Suprapubic skin (tissue), 4 donors: ENCODE measurements at places on chromosomes 6 and 20.

- no peaks in the 10 kb centered on the region for H3K36me3 ChIP-seq
- no peak for DNase-seq
- no peak overlapping the region for H3K27ac ChIP-seq
- H3K4me1 ChIP-seq, result no peaks in the 10 kb centered on the region
Measured at GRCh38 chr20:6152777-6153176, 29.9 kb upstream of the FERMT1 start.

DNA sequence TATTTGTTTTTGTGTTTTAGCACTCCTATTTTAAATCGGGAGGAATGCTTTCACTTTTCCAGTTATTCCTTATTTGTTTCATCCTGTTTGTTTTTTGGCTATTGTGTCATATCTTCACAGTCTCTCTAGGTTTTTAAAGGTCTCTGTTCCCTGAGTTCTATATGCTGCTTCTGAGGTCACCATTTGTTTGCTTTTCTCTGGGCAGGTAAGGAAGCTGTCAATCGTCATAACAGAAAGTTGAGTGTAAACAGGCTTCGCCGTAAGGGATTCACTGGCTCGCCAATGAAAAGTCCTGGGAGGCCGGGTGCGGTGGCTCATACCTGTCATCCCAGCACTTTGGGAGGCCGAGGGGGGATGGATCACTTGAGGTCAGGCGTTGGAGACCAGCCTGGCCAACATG is 48.7 kb upstream of the RPS6KA2 start:
- peaks cover 8% of the 10 kb centered on the region for H3K4me1 ChIP-seq
- DNase-seq, result no peak
- H3K36me3 ChIP-seq, result no peaks in the 10 kb centered on the region
- no peak overlapping the region for H3K27ac ChIP-seq

DNA sequence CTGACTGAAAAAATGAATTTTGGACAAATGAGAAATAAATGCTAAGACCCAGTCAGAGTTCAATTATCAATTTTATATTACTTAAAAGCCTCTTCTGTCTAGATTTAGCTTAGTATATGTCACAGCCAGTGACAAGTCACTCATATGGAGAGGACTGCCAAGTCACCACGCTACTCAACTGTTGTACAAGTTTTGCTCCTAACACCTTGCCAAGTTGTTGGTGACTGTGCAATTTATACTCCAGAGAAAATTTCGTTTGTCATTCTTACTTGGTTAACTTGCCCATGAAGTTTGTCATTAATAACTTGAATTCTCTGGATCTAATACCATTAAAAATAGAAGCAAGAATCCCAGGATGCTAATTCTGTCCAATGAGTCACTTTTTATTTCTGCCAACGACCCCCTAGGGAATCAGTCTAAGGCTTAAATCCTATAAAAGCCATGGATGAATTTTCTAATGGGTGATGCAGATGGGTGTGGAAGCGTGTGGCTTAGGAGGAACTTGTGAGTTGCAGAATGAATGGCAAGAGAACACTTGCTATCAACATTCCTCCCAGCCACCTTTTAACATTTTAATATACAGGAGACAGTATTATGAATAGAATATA is 30.4 kb upstream of the FBXO30 start:
- peaks cover 6% of the 10 kb centered on the region for H3K4me1 ChIP-seq
- H3K27me3 ChIP-seq, result no peaks in the 10 kb centered on the region
- no peak overlapping the region for H3K27ac ChIP-seq
- H3K36me3 ChIP-seq, result no peaks in the 10 kb centered on the region

GRCh38 chr20:34562641-34563040 is 4.1 kb downstream of the MAP1LC3A start:
- peaks cover 9% of the 10 kb centered on the region for H3K36me3 ChIP-seq
- no peak for DNase-seq
- H3K27ac ChIP-seq, result no peak overlapping the region
- peaks cover 17% of the 10 kb centered on the region for H3K4me1 ChIP-seq
